Midbrain (tissue), 1 donor: ENCODE measurements at places on chromosomes 5 and 9.

DNA sequence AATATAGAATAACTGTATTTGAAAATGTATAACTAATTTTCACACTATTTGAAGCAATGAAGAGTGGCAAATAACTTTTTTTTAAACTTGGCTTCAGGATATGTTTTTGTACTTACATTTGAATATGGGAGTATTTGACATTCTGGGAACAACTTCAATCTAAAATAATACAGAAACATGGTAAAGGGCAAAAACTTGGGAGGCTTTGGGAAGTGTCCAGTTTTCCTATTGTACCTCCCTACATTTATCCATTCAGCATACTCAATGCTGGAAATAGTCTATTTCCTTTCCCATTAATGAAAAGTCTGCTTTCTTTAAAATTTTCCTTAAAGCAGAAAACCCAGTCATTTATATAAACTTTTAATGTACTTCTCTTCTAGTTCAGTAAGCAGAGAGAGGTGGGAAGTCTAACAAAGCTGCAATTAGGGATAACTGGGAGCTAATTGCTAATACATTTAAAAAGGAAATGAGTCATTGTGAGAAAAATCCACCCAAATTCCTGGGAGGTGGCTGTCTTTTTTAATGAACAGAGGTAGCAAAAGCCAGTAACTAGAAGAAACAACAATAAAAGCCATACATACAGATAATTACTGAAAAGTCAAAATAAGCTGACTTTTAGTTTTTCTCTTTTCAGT lies 128.8 kb downstream of the FBN2 start:
- DNase-seq = no peak

DNA sequence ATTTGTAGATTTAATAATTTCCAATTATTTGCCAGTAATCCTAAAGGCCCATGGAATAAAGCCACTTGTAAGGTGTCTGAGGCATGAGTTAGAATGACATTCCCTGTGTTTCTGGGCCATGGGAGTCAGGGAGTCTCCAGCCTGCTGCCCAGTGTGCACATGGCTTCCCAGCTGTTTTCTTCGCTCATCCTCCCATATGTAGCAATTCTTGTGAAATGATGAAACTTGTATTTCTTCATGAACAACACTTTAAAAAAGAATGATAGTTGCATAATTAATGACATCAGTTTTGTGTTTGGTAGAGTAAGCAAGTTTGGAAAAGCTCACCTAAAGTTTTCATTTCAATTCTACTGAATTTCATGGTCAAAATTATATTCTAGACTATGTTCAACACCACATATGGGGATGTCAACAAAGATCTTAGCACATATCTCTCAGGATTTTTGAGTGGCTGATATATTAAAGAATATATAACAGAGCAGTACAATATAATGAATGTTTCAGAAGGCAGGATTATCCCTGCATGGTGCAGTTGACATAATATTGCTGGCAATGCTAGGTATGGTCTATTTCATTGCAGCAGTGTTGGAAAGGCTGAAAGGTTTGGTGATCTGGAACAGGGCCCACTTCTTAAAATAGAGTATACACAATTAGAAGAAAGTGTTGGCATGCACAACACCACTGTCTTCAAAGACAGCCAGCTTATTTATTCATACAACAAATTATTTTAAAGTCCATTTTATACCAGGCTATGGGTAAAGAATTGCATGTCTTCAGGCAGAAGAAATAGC lies 44.7 kb downstream of the GRIN3A start:
- DNase-seq = no peak

DNA sequence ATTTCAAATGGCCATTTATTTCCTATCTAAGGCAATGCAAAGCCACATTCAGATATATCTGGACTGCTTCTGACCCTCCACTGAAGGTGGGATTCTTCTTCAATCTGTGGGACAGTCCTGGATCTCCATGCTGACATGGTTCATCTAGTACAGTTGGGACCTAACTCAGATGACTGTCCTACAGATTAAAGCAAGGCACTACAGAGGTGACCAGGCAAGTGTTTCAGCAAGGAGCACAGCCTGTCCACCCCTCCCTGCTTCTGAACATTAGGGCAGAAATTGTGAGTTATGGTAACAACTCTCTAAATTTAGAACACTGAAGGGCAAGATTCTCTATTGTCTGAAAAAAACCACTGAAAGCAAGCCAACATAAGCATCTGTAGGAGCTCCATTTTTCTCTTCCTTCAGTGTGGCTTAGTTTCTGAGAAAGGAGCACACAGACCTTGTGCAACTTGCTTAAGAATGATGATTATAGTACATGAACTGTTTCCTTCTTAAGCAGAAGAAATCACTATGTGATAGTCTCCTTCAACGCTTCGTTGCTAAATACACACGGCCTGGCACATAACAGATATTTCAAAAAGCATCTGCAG lies 62.9 kb upstream of the BARX1 start:
- no peak for DNase-seq

DNA sequence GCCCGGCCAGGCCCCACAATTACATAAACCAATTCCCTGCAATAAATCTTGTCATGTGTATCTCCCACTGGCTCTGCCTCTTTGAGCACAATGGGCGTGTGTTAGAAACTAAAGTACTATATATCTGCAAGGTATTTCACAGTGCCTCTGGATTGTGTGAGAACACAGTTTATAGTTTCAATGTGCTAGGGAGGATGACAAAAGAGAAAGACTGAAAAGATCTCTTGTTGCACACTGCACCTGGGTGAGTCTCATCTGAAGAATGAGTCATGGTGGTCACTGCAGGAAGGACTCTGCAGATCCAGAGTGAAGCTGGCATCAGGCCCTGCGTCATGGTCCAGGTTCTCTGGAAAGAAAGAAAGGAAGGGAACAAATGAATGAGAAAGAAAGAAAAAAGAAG lies 20.7 kb upstream of the CTSV start:
- no peak for DNase-seq

- no peak for DNase-seq
Observed at GRCh38 chr9:79692857-79693571, 121.2 kb downstream of the TLE4 start.

DNA sequence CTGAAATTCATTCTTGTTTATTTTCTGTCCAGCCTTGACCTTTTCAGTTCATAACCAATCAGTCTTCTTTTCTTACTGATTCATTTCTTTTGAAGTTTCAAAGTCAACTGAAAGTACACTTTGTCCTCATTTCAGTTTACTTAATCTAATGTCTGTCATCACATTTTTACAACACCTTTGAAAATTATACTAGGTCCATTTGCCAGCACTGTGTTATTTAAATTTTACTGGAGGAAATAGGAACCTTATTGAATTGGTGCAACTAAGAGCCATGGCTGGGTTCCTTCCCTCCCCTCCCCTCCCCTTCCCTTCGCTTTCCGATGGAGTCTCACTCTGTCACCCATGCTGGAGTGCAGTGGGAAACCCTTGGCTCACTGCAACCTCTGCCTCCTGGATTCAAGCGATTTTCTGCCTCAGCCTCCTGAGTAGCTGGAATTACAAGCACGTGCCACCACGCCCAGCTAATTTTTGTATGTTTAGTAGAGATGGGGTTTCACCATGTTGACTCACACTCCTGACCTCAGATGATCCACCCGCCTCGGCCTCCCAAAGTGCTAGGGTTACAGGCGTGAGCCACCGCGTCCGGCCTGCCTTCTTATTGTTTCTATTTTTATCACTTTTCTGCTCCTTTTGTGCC lies 6.3 kb downstream of the RMI1 start:
- no peak for DNase-seq

DNA sequence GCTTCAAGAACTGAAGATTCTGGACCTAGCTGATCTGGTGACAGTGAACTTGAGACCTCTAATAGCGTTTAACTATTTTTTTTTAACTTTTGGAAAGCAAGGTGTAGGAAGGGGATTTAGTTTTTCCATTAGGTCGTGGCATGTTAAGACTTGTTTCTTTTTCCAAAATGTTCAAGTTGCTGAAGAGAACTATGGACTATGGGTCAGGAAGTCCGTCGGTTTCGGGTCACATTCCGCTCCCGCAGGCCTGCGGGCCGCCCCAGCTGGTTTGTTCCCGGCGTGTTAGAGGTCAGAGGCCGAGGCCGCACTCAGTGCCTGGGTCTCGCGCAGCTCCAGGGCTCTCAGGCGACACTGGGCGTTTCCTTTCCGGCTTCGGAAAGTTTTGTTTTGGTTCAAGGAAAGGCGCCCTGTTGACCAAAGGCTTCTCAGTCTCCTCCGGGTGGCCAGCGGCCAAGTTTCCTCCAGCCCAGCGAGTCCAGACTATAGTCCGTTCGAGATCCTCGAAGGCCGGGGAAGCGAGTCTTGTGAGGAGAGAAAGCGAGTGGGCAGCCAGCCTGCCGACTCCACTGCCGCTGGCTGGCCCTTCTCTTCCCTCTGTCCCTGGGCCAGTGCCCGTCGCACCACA lies 586 bp upstream of the FCHO2 start:
- no peak for DNase-seq

- DNase-seq = no peak
Observed at GRCh38 chr5:14252793-14253192, 109.7 kb downstream of the TRIO start.

- no peak for DNase-seq
Observed at GRCh38 chr5:113162208-113162607, 185.6 kb downstream of the DCP2 start.

GRCh38 chr5:139877129-139877597 lies 81.6 kb downstream of the PSD2 start:
- DNase-seq = no peak

DNA sequence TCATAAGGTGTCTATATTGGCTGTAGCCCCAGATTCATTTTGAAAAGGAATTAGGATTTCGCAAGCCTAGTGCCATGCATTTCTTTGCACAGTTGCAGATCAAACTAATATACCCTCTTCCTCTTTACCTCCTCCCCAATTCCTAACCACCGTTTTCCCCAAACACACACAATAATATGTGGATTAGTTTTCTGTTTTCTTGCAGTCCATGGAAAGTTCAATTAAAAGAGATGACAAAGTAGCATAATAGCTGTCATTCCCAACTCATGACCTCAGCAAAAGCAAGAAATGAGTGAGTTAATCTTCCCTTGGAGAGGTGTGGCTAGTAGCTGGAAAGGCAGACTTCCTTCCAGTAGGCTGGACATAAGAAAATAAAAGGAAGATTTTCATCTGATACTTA lies 349.1 kb downstream of the TMEM232 start:
- no peak for DNase-seq

GRCh38 chr9:20480249-20480648 lies 142.1 kb downstream of the MLLT3 start:
- no peak for DNase-seq

DNA sequence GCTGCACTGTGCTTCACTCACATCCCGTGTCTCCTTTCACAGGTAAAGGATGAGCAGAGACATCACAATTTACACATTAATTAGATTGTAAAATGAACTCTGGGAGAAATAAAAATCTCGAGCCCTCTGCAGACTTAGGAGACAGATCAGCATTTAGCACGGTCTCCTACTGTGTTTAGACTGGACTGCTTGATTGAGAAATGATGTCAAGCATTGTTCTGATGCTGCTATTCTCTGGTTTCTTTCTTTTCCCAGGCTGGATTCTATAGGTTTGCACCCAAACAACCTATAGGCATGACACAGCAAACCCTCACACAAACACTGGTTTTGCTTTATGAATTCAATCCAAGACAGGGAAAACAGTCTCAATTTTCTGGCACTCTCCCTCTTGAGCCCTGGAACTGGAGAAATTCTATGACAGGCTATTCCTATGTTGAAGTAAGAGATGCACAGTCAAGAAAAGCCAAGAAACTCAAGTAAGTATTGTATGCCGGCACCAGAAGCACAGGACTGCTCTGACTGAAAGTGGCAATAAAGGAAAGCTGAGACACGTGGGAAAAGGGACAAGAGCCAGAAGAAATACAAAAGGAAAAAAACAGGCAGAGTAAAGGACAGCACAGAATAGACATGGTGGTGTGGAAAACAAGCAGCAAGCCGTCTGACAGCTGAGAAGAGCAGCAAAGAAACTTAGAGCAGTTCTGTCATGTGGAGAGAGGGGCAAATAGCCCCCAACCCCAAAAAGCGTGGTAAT lies 24.8 kb upstream of the ERAP2 start:
- no peak for DNase-seq

GRCh38 chr5:75023368-75024159 lies 28.8 kb downstream of the GCNT4 start:
- DNase-seq = no peak

- no peak for DNase-seq
Observed at GRCh38 chr9:87201351-87201751, 254.0 kb upstream of the GAS1 start.

DNA sequence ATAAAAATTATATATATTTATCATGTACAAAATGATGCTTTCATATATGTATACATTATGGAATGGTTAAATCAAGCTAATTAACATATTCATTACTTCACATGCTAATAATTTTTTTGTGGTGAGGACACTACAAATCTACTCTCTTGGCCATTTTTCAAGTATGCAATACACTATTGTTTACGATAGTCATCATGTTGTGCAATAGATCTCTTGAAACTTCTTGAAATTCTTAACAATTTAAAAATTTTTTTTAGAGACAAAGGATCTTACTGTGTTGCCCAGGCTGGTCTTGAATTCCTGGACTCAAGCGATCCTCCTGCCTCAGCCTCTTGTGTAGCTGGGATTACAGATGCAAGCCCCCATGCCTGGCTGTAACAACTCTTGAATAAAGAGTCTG lies 45.2 kb upstream of the SHOC1 start:
- no peak for DNase-seq

DNA sequence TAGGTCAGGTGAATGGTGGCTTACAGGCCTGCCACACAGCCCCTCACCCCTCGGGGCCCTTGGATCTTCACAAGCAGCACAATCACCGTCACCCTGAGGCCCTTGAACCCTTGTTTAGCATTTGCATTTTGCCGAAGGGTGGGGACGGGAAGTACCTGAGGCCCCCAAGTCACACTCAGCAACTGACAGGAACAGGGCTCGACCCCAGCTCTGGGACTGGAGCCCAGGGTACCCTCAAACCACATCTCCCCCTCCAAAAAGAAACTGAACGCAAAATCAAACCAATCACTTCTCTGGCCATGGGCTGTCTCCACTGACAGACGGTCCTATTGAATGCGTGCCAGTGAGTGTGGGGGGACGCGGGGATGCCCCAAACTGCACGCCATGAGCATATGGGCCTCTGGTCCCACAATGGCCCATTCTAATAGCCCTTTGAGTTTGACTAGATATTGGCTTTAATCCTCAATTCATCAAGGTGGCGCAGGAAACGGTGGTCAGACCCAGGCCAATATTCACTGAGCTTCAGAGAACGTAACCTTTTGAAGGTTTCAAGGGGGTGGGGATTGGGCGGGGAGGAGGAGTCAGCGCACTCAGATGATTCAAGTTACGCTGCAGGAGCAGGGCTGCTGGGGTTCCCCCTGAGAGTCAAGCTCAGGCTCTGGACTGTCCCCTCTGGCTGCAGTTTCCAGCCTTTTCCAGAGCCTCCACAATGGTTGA lies 176.0 kb downstream of the DAB2IP start:
- DNase-seq = no peak

GRCh38 chr9:72129271-72130156 lies 19.7 kb upstream of the GDA start:
- no peak for DNase-seq

DNA sequence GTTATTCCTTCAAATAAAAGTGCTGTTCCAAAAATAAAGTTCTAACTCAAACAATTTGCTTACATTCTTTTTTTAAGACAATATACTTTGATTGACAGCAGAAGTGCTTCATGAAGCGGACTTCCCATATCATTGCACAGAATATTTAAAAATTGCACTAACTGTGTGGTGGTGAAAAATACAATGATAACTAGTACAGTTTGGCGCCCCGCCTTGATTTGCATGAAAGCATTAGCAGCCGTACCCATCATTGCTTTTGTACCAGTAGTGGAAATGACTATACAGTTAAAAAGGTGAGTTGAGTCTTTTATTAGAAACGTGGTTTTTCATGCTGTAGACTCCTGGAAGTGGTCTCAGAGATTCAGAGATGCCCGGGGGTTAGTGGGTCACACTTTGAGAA lies 69.5 kb upstream of the MAP3K1 start:
- no peak for DNase-seq

GRCh38 chr9:90029386-90029785 lies 424.6 kb downstream of the GADD45G start:
- DNase-seq = no peak
